PC-3 (cell line): ENCODE measurements at places on chromosomes 1 and 21. TPM values are rescaled to one million over a fixed set of nuclear protein-coding genes. Genes with fewer than 3 reads are reported as not detected.

ORC1 gene
- total RNA-seq = 23.7 and 28.9 TPM in 2 replicates

NBPF6 gene
- 0.07 TPM in 1 of 2 replicates, not detected in the other for total RNA-seq

DNA sequence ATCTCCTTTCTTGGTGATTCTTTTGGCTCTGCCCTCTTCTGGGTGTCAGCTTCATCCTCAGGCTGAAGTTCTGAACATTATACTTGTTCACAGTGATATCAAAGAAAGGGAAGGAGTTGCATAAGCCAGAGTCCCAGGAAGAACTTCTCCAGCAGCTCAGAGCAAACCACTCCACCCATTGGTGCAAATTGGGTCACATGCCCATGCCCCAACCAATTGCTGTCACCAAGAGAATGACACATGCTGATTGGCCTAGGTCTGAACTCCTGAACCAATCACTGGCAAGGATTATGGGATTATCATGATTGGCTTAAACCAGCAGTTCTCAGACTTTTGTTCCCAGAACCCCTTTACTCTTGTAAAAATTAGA, 256.5 kb upstream of the TMEM51 start:
- H3K27ac ChIP-seq = no peak overlapping the region
- H3K36me3 ChIP-seq = no peaks in the 10 kb centered on the region
- 0 out of 2 replicates have a peak, but pooled peaks cover 4% of the 10 kb centered on the region for H3K27me3 ChIP-seq

DNA sequence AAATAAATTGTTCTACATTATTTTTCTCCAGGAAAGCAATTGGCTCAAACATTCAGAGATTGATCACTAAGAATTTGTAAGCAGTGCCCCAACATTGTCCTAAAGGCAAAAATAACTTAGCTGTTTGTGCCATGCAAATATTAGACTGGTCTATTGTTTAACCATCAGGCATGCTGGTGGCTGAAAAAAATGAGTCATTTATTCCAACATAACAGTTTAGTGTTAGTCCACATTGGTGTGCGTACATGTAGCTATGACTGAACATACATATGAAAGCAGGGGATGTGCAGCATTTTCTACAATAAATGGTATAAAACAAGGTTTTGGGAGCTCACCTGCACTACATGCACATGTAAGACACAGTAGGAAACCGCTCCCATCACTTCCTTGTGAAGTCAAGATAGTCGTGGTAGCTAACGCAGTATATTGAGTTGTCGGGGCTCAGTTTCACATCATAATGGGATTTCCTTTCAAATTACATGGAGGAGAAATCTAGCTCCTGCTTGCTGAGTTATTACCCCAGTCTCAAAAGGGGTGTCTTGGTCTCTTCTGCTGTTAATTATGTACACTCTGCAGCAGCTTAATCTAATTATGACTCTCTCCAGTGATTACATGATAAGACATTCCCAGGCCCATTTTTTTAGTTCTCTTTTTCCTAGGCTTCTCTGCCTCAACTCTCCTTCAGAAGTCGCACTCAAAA, 199.4 kb downstream of the LYPLAL1 start:
- no peaks in the 10 kb centered on the region for H3K36me3 ChIP-seq
- no peak overlapping the region for H3K4me3 ChIP-seq
- H3K27ac ChIP-seq = no peak overlapping the region
- DNase-seq = peak; percentile 32
- peaks cover 6% of the 10 kb centered on the region; the same call in 1 of the 2 replicates for H3K4me1 ChIP-seq
- no peaks in the 10 kb centered on the region for H3K27me3 ChIP-seq
